ENCODE measurements at places on chromosomes 2 and 18.

- peak; percentile 57 for DNase-seq
These were observed 48.8 kb downstream of the C2orf42 start for GRCh38 chr2:70141902-70142589.

GRCh38 chr2:109162999-109163398, 34.0 kb downstream of the SH3RF3 start:
- DNase-seq: no peak

DNA sequence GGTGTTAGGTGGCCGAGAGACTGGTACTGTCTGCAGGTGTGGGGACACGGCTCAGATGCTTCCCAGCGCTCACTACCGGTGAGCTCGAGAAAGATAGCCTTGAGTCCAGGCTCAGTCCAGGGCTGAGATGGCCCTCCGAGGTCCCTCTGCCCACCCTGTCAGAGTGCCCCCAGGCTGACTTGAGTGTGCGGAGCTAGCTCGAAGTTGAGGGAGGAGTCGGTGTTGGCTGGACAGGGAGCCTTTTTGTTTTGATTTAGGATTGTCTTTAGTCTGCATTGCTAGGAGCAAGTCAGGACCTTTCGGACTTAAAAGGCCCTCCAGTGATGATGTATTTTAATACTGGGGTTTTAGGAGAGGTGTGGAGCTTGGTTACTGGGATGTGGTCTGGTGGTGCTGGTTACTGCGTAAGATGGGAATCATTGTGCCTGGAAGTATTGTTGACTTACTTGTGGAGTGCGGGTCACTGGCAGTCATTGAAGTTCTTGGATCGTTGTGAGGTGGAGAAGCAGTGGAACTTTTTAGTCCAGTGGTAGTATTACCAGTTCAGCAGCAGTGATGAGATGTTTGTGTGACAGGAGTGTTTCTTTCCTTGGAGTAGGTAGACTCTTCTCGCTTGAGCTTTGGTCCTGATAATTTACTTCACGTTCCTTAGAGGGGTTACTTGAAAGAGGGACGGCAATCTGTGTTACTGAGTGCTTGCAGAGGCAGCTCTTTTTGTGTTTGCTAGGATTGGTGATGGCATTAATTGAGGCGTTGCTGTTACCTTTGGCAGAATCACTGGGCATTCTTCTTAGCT, 633 bp downstream of the KIAA1328 start:
- DNase-seq: peak; percentile 34

- no peak for DNase-seq
These were observed 959.6 kb downstream of the SLC4A3 start for GRCh38 chr2:220586980-220587530.

GRCh38 chr18:44699572-44700261, 19.0 kb downstream of the SETBP1 start:
- DNase-seq: no peak

DNA sequence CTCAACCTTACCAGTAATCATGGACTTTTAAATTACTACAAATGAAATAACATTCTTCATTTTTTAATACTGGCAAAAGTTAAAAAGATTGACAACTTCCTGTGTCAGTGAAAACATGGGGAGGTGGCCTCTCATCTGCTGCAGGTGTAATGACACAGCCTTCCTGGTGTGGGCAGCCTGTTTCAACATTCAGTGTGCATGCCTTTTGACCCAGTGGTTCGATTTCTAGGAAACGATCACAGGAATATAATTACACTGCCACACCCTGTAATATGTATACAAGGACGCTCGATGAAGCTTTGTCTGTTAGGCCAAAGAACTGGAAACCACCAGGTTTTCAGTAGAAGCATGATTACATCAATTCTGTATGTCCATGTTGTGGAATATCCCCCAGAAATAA, 68.7 kb downstream of the MTHFD2 start:
- DNase-seq: peak; percentile 17

- DNase-seq: no peak
These were observed 18.3 kb upstream of the SP3 start for GRCh38 chr2:173983391-173983871.

- DNase-seq: no peak
These were observed 9.5 kb downstream of the ANO7 start for GRCh38 chr2:241197947-241198346.
